CD4-positive, alpha-beta T cell (primary cell): ENCODE measurements at places on chromosomes 7 and 10. TPM values are rescaled to one million over a fixed set of nuclear protein-coding genes. Genes with fewer than 3 reads are reported as not detected.

Gene SFXN2
- total RNA-seq, result 7.6 TPM

Gene NANOS1
- 0.14 TPM for total RNA-seq

Gene DMBT1
- not detected for total RNA-seq

Gene ZNF775
- total RNA-seq, result 0.38 TPM

Gene PBLD
- total RNA-seq, result 1.7 TPM

DNA sequence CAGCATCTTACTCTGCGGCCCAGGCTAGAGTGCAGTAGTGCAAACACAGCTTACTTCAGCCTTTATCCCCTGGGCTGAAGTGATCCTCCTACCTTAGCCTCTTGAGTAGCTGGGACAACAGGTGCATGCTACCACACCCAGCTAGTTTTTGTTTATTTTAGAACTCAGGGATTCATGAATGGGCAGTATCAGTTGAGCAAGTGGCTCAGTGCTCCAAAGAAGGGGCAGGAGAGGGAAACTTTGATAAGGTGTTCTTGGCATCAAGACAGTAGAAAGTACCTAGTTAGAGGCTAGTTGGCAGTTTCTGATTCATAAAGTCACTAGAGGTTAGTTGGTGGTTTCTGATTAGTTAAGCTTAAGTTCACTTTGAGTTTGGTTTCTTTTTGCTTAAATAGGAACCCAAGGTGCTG is 18.4 kb downstream of the TRIM24 start:
- H3K4me1 ChIP-seq, result peaks cover 14% of the 10 kb centered on the region
- H3K36me3 ChIP-seq, result no peaks in the 10 kb centered on the region
- no peaks in the 10 kb centered on the region for H3K27me3 ChIP-seq
- DNase-seq, result no peak
- no peak overlapping the region for H3K27ac ChIP-seq

DNA sequence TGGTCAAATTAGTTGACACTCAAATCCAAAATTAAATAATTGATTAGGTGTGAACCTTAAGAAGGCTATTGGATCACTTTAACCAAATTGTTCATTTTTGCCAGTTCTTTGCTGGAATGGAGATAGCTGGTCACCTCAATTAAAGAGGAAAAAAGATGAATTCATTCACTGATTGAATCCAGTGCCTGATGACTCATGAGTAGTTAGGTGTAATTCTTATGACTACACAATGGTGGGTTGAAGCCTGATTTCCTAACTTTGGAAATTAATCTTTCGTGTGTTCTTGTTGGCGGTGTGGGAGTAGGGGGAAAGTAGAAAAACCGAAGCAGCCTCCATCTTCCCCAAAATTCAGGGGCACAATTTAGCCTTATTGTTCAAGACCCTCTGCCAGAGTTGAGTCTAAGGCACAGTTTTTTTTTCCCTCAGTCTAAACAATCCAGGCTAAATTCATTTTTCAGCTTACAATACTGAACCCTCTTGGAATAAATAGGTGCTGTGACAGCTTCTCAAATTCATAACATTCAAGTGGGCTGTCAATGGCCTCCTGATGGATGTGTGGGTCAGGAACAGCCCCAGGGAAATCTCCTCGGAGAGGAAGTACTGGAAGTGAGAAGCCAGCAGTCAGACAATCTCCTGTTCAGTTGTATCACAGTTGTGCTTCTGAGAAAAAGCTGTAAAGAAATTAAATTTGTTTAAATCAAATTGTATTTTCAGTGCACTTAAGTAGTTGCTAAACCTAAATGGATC is 356.6 kb downstream of the BBS9 start:
- no peak overlapping the region for H3K27ac ChIP-seq
- no peak for DNase-seq
- H3K36me3 ChIP-seq, result no peaks in the 10 kb centered on the region
- H3K27me3 ChIP-seq, result no peaks in the 10 kb centered on the region

DNA sequence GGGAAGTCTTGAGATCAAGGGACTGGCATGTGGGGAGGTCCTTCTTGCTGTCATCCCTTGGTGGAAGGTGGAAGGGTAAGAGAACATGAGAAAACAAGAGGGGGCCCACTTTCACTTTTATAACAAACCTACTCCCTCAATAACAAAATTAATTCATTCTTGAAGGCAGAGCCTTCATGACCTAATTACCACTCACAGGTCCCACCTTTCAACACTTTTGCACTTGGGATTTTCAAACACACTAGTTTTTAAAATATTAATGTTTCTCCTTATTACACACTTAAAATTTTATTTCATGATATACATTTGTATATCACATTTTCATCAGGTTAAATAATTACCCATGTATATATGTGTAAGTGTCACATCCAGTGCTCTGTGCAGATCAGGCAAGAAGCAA is 2.0 kb downstream of the ST7 start:
- no peaks in the 10 kb centered on the region for H3K36me3 ChIP-seq
- no peak overlapping the region for H3K27ac ChIP-seq
- no peak for DNase-seq

- DNase-seq, result no peak
- no peak overlapping the region for H3K27ac ChIP-seq
- no peak overlapping the region for H3K4me3 ChIP-seq
- no peaks in the 10 kb centered on the region for H3K27me3 ChIP-seq
Observed at GRCh38 chr10:79111427-79111826, 42.7 kb downstream of the ZMIZ1 start.

GRCh38 chr7:27973625-27974024 is 207.0 kb downstream of the JAZF1 start:
- DNase-seq, result no peak
- no peak overlapping the region for H3K27ac ChIP-seq
- H3K4me3 ChIP-seq, result no peak overlapping the region
- H3K27me3 ChIP-seq, result no peaks in the 10 kb centered on the region
- H3K36me3 ChIP-seq, result no peaks in the 10 kb centered on the region

DNA sequence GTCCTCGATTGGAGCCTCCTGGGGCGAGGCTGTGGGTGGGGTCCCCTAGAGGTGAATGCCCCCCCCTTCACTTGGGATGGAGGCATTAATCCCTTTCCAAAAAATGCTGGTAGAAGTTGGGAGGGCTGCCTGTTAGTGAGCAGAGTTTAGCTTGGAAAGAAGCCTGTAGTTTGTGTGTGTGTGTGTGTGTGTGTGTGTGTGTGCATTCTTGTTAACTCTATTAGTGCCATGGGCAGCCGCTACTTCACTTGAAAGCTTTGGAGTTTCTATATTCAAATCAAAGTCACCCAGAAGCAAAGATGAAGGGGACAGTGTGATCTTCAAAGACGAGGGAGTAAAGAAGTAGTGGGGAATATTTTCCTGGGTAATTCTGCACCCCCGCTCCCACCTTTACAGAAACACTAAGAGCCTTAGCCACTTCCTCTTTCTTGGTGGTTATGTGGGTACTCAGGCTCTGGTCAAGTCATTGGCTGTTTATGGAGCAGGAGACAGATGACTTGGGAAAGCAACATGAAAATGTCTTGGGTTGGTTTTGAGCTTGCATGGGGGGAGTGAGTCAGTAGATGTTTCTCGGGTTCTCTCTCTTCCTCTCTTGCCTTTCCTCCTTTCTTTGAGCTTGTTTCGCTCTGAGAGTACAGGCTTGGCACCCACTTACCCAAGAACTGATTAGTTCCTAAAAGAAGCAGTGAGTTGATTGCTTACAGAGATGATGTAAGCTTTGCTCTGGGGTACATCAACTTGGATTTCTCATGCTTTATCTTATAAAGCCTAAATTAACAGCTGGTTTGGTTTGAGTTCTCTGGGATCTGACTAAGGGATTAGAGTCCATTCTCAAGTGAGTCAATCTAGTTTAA is 35.9 kb downstream of the TCF7L2 start:
- no peak overlapping the region for H3K27ac ChIP-seq
- no peaks in the 10 kb centered on the region for H3K36me3 ChIP-seq
- DNase-seq, result no peak
- no peak overlapping the region for H3K4me3 ChIP-seq

DNA sequence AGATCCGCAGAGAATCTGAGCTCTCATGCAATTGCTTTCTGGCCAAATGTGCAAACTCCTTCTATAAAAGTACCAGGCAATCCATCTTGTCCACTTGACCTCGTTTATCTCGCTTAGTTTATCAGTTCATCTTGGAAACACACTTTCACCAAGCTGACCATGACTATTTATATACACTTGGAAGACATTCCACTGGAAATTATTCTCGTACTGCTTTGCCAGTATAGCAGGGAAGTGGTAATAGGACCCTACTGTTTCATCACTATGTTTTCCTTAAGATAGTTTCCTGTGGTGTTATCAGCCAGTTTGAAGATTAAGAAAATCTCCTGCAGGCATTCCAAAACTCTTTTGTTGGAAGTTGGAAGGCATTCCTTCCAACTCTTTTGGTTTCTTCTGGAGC is 115.3 kb upstream of the FAM171A1 start:
- no peak overlapping the region for H3K27ac ChIP-seq
- DNase-seq, result no peak

DNA sequence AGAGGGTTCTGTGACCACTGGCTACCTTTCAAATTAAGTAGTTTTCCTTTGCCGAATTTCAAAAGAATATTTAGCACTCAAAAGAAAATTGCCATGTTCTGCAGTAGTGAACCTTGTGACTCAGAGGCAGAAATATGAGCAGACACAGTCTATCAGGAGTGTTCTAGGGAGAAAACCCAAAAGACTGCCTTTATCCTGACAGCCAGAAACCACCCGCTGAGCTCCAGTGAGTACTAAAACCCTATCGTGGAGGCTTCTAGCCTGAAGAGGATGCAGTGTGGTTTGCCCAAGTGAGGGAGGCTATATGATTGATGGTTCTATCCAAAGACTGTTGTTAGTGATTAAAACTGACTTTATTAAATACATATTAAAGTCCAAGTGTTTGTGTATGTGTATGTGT is 21.9 kb downstream of the CHRM2 start:
- H3K4me1 ChIP-seq, result no peaks in the 10 kb centered on the region
- no peak overlapping the region for H3K4me3 ChIP-seq
- H3K27me3 ChIP-seq, result no peaks in the 10 kb centered on the region
- H3K36me3 ChIP-seq, result no peaks in the 10 kb centered on the region

GRCh38 chr7:71935674-71936073 is 476.5 kb downstream of the CALN1 start:
- H3K36me3 ChIP-seq, result no peaks in the 10 kb centered on the region

DNA sequence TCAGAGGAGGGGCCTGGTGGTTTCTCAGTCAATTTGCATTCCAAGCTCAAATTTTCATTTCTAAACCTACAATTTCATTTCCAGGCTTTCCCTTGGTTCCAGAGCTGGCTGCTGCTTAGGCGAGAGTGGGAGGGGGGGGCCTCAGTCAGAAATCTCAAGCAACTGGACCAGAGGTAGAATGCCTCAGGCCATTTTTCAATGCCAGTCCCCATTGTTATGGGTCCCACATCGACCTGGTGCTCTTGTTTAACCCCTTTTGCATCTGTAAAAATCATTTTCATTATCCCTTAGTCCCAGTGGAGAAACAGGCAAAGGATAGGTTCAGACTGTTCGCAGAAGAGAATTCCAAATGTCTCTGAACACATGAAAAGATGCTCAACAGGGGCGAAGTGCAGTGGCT is 13.5 kb upstream of the BAG3 start:
- H3K36me3 ChIP-seq, result no peaks in the 10 kb centered on the region
- no peak overlapping the region for H3K4me3 ChIP-seq
- H3K4me1 ChIP-seq, result peaks cover 16% of the 10 kb centered on the region
- no peak overlapping the region for H3K27ac ChIP-seq
- DNase-seq, result no peak

DNA sequence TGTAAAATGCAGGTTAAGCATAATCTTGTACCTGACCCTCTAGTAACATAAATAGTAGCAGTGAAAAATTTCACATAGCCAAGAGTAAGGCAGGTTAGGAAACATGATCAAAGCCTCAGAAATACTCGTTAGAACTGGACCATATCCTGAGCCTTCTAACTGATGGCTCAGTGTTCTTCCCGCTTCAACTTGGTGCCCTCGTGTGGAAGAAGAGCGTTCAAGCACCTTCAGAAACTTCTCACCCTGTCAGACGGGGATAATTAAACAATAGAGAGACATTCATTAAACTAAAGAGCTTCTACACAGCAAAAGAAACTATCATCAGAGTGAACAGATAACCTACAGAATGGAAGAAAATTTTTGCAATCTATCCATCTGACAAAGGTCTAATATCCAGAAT is 124.5 kb downstream of the MYOF start:
- DNase-seq, result no peak
- H3K4me3 ChIP-seq, result no peak overlapping the region
- H3K27ac ChIP-seq, result no peak overlapping the region
- no peaks in the 10 kb centered on the region for H3K36me3 ChIP-seq
- peaks cover 5% of the 10 kb centered on the region for H3K27me3 ChIP-seq

DNA sequence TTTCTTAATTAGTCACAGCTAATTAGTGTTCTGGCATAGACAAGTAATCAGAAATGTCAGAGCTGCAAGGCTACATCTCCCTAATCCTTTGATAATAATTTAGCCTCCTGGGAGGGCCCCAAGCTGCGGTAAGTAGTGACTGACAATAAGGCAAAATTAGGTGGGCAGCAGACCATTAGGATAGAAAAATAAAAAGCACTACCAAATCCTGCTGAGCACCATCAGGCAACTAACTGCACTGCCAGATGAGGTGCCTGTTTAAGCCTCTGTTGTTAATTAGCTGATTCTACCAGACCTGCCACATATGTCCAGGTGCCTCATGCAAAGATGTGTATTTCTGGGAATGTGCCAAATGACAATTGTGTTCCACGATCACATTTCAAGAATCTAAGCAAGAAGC is 32.5 kb upstream of the FEZF1 start:
- no peak overlapping the region for H3K4me3 ChIP-seq
- no peak for DNase-seq
- H3K36me3 ChIP-seq, result no peaks in the 10 kb centered on the region
- no peaks in the 10 kb centered on the region for H3K4me1 ChIP-seq
- no peak overlapping the region for H3K27ac ChIP-seq

DNA sequence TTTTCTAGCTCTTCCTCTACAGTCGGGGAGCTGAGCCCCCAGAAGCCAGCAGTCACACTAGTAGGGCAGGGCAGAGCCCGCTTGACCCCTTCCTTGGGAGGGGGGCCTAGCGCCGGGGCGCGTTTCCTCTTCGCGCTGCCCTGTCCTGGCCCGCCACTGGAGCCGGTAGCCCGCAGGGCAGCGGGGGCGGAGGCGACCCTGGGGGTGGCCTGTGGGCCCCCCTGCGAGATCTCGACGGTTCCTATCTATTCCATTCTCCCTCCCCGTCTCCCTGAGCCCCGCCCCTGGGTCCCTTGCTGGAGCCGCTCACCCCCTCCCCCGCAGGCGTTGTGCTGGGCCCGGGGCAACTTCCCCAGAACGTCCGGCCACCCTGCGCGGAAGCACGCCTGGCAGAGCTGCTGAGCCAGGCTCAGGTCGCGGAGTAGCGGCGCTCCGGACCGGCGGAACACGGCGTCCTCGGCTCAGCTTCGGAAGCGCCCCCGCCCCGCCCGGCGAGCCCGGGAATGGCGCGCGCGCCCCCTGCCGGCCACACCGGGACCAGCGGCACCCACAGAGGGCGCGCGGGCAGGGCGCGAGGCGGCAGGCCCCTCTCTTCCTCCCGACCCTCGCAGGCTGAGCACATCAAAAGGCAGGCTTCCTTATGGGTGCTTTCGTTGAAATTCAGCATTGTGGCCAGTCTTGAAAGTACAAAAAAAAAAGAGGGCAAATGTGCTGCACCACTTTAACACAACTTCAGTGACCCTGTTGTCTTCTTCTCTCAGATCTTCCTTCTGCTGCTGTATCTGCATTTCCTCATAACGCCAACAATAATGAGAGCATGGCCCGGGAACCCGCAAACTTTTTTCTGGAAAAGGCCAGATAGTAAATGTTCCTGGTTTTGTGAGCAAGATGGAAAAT is 327.6 kb downstream of the TNS3 start:
- no peak overlapping the region for H3K27ac ChIP-seq
- peaks cover 11% of the 10 kb centered on the region for H3K4me1 ChIP-seq
- H3K4me3 ChIP-seq, result peak overlapping the region; percentile 30

- no peak for DNase-seq
- H3K27me3 ChIP-seq, result peaks cover 2% of the 10 kb centered on the region
- H3K27ac ChIP-seq, result no peak overlapping the region
- no peak overlapping the region for H3K4me3 ChIP-seq
- no peaks in the 10 kb centered on the region for H3K36me3 ChIP-seq
Observed at GRCh38 chr7:108290459-108291151, 160.4 kb upstream of the LAMB4 start.
